Renal pelvis (tissue), 12 donors: ENCODE measurements at places on chromosomes 12 and 14.

DNA sequence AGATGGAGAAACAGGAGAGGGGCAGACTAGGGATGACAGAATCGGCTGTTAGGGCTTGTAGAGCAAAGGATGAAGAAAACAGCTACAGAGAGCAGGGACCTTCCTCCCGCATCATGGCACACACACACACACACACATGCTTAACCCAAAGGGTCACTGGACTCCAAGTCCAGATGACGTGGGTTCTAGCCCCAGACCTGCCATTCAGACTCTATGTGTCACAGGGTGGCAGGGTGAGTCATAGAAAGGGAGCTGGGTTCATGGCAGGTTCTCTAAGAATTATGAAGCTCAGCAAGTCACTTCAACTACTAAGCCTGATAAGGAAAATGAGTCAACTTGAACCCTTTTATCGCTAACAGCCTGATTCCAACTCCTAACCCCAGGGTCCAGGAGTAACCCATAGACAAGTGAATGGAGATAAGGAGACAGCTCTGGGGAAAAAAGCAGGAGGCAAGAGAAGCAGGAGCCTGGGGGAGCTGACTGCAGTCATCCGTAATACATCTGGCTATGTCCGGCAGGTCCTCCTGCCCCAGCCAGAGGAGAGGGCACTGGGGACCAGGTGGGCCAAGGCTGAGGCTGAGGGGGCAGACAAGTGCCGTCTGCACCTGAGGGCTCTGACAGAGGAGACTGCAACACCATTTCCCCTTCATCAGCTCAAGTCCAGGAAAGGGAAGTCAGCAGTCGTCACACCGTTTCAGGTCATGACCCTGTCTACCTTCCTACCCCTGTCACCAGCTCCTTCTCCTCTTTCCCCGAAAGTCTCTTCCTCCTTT, 3.6 kb upstream of the TNFRSF1A start:
- no peak for DNase-seq

GRCh38 chr12:26274441-26275312, 79.3 kb downstream of the SSPN start:
- peak; percentile 34 for DNase-seq

- no peak for DNase-seq
These were observed 4.8 kb downstream of the MYH7 start for GRCh38 chr14:23430723-23431085.

GRCh38 chr12:88496891-88497371, 83.3 kb downstream of the KITLG start:
- DNase-seq: no peak
